ENCODE measurements at places on chromosomes 7 and 10. TPM values are rescaled to one million over a fixed set of nuclear protein-coding genes. Genes with fewer than 3 reads are reported as not detected.

Gene CUEDC2
- total RNA-seq, result 80.5 TPM

Gene C1QL3
- total RNA-seq, result not detected

Gene SORCS1
- 1.1 TPM for total RNA-seq

Gene PITX3
- not detected for total RNA-seq

Gene NPFFR1
- total RNA-seq, result 0.14 TPM

Gene ENO4
- 2.6 TPM for total RNA-seq

Gene ANK3
- total RNA-seq, result 243 TPM

Gene RTKN2
- total RNA-seq, result 6.0 TPM

Gene COL17A1
- 3.6 TPM for total RNA-seq

Gene OR2A1
- total RNA-seq, result 0.27 TPM

Gene BMPER
- total RNA-seq, result 1.7 TPM

Gene SH2D4B
- total RNA-seq, result 0.27 TPM

Gene ACTL6B
- not detected for total RNA-seq

Gene JAKMIP3
- total RNA-seq, result 1.3 TPM

Gene OPN4
- not detected for total RNA-seq

Gene NRG3
- total RNA-seq, result 0.57 TPM

Gene TIMM23
- 52.0 TPM for total RNA-seq

Gene GPR26
- not detected for total RNA-seq

Gene RAPGEF5
- 6.1 TPM for total RNA-seq

Gene COL26A1
- total RNA-seq, result 109 TPM

Gene LRRC27
- 15.2 TPM for total RNA-seq

Gene CEP55
- total RNA-seq, result 6.0 TPM

Gene METTL27
- 8.7 TPM for total RNA-seq

Gene HGF
- 15.1 TPM for total RNA-seq

Gene RADIL
- 4.0 TPM for total RNA-seq

Gene NPSR1
- total RNA-seq, result not detected

Gene GFRA1
- total RNA-seq, result 38.7 TPM

Gene FGL2
- total RNA-seq, result 0.05 TPM

Gene GRID2IP
- total RNA-seq, result 1.4 TPM

Gene ERVW-1
- 0.24 TPM for total RNA-seq

Gene EGFR
- 18.6 TPM for total RNA-seq

Gene MYO3A
- total RNA-seq, result 4.7 TPM

Gene STEAP4
- 0.16 TPM for total RNA-seq

Gene LBX1
- not detected for total RNA-seq

Gene TEX47
- not detected for total RNA-seq

Gene GIMAP8
- total RNA-seq, result not detected

Gene ABCB1
- total RNA-seq, result 1.7 TPM

Gene CALHM2
- total RNA-seq, result 5.6 TPM

Gene NANOS1
- 4.4 TPM for total RNA-seq

Gene NOS3
- 7.8 TPM for total RNA-seq

Gene NAT16
- total RNA-seq, result not detected

Gene ZNF736
- total RNA-seq, result not detected

Gene TIAL1
- 192 TPM for total RNA-seq

Gene UCMA
- total RNA-seq, result not detected

Gene ABCA13
- 0.29 TPM for total RNA-seq

Gene SPDYE11
- total RNA-seq, result 0.11 TPM

Gene TBX20
- total RNA-seq, result 8.2 TPM

Gene MDFIC
- total RNA-seq, result 25.7 TPM

Gene ARL5B
- total RNA-seq, result 46.6 TPM

Gene LHFPL3
- not detected for total RNA-seq

Gene GPNMB
- total RNA-seq, result 2.7 TPM

Gene SPDYE3
- total RNA-seq, result not detected

Gene TAS2R60
- total RNA-seq, result not detected

Gene SHH
- 0.58 TPM for total RNA-seq

Gene PTF1A
- not detected for total RNA-seq

Gene EVX1
- 1.4 TPM for total RNA-seq

Gene MMD2
- total RNA-seq, result not detected

Gene ADIRF
- total RNA-seq, result not detected

Gene CYP3A4
- not detected for total RNA-seq
